ENCODE measurements at places on chromosomes 6 and 20.

GRCh38 chr6:73746787-73747186, 50.8 kb downstream of the CD109 start:
- no peak for DNase-seq

DNA sequence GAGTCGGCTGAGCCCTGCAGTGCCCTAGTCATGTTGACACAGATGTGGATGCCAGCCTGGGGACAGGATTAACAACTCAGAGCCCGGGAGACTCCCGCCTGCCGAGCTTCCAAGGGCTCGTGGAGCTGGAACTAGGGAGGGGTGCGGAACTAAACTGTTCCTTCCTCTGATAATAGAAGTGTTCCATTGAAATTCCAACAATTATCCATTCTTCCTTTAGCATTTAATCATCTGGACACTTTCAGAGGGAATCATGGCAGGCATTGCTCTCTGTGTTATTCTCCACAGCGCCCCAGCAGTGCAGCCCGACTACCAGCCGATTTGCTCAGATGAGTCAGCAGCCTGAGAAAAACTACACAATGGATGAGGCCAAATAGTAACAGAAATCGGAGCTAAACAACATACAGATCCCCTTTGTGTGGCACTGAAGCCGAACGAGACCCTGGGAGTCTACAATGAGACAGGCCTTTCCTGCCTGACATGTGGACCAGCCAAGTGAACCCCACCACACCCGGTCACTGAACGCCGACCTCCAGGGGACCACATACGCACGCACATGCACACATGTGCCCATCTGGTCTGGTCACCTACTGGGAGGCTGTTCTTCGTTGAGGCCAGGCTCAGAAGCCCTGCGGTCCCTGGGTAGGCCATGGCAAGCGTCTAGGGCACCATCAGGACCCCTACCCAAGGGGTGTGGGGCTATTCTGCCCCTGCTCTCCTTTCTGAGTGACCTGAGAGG, 238.4 kb upstream of the AFDN start:
- DNase-seq, result peak; percentile 77

DNA sequence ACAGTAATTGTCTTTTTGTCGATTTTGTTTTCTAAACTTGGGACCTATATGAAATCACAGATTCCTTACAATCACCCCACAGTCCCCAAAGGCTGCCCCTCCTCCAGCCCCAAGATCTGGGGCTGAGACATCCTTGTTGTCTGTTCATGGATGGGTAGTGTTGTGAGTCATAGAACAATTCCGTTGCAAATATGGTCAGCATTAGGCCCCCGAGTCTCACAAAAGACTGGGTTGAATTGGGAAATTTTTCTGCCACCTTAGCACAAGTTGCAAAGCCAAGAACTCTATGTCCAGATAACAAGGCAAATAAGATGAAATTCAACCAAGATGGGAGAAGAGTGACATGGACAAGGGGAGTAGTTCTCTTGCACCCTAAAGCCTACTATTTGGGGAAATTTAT, 10.5 kb upstream of the TAB2 start:
- no peak for DNase-seq

- no peak for DNase-seq
These were observed 24.9 kb downstream of the BLTP3A start for GRCh38 chr6:34816635-34817301.

GRCh38 chr6:2450546-2450945, 205.1 kb upstream of the GMDS start:
- no peak for DNase-seq

GRCh38 chr6:148736774-148737412, 9.9 kb upstream of the UST start:
- no peak for DNase-seq

DNA sequence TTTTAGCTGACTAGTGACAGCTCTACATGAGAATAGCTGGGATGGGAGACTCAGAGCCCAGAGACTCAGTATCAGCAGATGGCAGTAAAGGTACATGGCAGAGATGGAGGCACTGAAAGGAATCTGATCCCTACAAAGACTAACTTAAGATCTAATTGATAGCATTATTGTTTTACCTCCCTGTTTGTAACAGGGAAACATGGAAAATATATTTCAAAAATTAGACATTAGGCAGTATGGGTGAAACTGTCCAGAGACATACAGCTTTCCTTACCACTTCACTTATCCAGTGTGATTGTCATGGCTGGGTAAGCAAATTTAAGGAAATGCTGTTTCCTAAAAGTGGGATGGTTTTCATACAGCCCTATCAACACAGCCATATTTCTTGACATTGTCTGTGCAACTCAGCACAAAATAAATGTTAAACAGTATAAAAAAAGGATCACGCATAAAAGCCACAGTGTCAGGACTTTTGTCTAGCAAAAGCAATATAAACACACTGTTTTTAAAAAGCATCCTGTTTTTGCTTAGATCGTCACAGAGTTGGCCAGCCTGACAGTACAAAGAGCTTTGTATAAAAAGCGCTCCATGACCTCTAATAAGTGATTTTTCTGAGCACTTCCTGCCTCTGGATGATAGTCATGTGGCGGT, 376.9 kb downstream of the PHF3 start:
- DNase-seq, result peak; percentile 61

- no peak for DNase-seq
These were observed 144.8 kb downstream of the BACH2 start for GRCh38 chr6:90151576-90152422.

DNA sequence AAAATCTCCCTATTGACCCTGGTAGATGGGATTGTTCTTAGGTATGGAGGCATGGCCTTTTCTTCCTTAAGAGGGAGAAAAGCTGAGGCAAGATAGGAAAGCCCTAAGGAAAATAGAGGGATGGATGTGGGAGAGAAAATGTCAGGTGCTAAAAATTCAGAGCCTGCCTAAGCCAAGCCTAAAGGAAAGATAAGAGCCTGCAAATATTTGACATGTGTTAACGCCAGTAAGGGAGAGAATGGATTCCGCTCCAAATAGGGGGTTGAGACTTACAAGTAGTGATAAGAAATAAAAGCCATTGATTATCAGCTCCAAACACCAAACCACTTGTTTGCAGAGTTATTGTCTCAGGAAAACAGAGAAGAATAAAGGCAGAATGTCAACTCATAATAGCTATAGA, 533.6 kb downstream of the PTPRT start:
- no peak for DNase-seq

DNA sequence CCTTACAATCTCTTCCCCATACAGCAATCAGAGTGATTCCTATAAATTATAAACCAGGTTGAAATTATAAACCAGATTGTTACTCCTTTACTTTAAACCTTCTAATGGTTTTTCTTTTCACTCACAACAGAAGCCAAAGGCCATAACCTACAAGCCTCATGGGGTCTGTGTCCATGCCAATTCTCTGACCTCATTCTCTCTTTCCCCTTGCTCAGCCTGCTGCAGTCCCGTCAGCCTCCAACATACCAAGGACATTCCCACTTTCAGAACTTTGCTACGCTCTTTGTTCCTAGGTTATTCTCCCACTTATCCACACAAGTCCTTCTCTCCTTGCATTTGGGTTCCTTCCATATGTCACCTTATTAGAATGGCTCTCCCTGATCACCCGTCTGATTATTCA, 277.9 kb upstream of the TCF21 start:
- DNase-seq, result no peak

DNA sequence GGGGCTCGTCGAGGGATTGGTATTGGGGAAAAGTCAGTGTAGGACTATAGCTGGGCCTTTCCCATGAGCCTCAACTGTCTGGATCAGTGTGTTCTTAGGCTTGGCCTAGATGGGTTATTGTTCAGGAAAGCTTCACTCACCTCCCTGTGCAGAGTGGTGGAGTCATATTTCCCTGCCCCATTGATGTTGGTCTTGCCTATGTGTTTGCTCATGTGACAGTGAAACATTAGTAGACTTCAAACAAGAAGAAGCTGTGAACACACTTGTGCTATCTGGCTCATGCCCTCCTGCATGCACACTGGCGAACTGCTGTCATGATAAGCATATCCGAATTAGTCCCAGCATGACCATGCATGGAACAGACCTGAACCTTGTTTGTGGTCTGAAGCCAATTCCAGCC, 171.1 kb downstream of the DHX35 start:
- no peak for DNase-seq

DNA sequence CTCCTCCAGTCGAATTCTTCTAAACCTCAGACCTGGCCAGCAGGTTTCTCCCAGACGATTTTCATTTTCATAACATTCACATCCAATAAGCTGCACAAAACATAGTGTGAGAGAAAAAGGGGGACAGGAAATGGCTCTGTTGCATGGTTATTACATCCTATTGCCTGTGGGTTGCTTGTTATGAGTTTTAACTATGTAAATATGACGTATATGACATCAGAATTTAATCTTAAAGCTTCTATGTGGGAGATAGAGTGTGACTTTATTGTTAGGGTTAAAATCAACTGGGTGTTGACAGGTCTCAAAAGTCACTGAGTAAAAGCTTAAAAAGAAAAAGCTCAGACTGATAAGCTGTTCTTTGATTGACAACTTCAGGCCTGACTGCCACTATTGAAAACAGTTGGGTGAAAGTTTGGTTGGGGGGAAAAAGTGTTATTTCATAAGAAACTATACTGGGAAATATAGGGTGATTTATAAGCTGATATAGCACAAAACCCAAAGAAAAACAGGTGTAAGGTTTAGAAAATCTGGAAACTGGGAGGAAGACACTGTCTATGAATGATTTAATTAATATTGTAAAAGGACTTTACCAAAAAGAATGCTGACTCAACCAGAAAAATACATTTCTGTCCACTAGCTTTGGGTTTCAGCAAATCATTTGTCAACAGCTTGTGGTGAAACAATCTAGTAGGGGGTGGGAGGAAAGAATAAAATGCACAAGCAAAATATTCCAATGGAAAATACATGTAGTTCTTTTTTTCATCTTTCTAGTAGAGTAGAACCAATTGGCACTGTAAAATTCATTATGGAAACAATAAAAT, 134.1 kb upstream of the CEP162 start:
- no peak for DNase-seq

- DNase-seq, result no peak
These were observed 237.8 kb downstream of the LY86 start for GRCh38 chr6:6826095-6826901.

DNA sequence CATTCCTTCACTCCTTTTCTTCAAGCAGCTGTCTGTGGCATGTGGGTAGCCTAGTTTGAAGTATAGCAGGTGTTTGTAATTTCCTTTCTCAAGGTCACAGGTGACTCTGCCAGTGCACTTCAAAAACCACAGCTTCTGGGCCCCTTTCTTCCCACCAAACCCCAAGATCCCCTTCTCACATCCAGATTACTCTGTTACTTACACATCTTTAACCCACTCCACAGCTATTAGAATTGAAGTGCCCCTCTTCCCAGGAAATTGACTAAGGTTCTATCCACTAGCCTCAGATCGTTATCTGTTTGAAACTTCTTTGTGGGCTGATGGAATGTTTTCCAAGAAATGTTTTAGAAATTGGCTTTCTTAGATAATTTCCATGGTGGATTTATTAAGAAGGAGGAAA, 150.8 kb downstream of the AHI1 start:
- DNase-seq, result no peak

DNA sequence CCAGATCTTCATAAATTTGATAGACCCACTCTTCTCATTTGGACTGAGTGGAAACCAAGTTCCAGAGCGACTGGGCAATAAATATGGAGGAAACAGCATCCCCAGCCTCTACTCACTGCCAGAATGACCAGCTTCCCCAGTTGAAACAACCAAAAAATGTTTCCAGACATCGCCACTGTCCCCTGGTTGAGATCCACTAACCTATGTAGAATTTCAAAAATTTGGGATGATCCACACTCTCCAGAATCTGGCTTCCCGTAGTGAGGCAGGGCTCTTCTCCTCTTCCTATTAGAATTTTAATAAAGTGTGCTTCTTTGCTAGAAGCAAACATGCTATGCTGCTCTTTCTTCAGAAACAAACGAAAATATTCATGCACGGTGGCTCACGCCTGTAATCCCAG, 287.0 kb upstream of the SUPT3H start:
- DNase-seq, result no peak

DNA sequence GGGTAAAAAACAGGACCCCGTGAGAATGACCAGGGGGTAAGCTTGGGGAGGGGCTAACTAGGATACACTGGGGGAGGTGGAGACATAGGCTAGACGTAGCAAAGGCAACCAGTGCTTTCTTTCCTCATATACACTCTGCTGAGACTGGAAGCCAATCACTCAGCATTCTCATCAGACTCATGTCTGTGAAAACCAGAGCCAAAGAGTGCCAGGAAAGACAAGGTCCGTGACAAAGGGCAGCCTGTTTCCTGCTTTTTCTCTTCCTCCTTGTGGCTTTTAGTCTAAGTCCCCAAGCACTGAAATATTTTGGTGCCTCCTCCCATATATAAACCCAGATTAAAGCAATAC, 97.9 kb upstream of the NEDD9 start:
- no peak for DNase-seq

GRCh38 chr20:46631212-46631869, 19.9 kb downstream of the SLC13A3 start:
- peak; percentile 98 for DNase-seq

GRCh38 chr20:43306837-43307236, 117.1 kb upstream of the PTPRT start:
- no peak for DNase-seq

DNA sequence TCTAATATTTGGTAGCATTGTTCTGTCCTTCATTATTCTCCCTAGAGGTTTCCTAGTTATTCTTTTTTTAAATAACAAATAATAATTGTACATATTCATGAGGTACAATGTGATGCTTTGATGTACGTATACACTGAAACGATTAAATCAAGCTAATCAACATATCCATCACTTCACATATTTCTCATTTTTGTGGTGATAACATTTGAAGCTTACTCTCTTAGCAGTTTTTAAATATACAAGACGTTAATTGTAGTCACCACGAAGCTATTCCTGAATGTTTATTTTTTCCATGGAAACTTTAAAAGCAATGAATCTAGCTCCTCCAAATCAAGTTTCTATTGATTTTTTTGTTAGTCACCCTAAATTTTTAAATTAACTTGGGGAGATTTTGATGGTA, 116.5 kb upstream of the PRND start:
- no peak for DNase-seq

GRCh38 chr6:87242311-87242710, 80.1 kb upstream of the SMIM8 start:
- DNase-seq, result no peak

DNA sequence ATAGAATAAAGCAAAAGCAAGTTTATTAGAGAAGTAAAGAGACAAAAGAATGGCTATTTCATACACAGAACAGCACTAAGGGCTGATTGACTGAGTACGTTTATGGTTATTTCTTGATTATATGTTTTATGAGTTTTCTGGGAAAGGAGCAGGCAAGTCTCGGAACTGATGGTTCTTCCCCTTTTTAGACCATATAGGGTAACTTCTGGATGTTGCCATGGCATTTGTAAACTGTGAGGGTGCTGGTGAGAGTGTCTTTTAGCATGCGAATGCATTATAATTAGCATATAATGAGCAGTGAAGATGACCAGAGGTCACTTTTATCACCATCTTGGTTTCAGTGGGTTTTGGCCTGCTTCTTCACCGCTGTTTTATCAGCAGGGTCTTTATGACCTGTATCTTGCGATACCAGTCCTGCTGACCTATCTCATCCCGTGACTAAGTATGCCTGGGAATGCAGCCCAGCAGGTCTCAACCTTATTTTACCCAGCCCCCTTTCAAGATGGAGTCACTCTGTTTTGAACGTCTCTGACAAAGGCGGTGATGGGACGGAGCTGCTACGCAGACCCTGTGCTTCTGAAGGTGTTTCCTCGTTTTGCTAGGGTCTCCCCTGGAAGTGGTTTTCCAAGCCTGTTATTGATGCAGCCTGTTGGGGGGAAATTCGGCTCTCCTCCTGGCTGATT, 45.4 kb upstream of the BMP6 start:
- no peak for DNase-seq

Data from HepG2 (cell line).